Osteocyte (in vitro differentiated cells): ENCODE measurements at places on chromosomes 5 and 9. TPM values are rescaled to one million over a fixed set of nuclear protein-coding genes. Genes with fewer than 3 reads are reported as not detected.

- no peaks in the 10 kb centered on the region for H3K36me3 ChIP-seq
- DNase-seq = peak; percentile 40
- H3K27ac ChIP-seq = peak overlapping the region; percentile 78
- H3K4me1 ChIP-seq = peaks cover 46% of the 10 kb centered on the region
- no peak overlapping the region for H3K4me3 ChIP-seq
These were observed 67.1 kb downstream of the ADAMTS12 start for GRCh38 chr5:33824516-33825195.

DNA sequence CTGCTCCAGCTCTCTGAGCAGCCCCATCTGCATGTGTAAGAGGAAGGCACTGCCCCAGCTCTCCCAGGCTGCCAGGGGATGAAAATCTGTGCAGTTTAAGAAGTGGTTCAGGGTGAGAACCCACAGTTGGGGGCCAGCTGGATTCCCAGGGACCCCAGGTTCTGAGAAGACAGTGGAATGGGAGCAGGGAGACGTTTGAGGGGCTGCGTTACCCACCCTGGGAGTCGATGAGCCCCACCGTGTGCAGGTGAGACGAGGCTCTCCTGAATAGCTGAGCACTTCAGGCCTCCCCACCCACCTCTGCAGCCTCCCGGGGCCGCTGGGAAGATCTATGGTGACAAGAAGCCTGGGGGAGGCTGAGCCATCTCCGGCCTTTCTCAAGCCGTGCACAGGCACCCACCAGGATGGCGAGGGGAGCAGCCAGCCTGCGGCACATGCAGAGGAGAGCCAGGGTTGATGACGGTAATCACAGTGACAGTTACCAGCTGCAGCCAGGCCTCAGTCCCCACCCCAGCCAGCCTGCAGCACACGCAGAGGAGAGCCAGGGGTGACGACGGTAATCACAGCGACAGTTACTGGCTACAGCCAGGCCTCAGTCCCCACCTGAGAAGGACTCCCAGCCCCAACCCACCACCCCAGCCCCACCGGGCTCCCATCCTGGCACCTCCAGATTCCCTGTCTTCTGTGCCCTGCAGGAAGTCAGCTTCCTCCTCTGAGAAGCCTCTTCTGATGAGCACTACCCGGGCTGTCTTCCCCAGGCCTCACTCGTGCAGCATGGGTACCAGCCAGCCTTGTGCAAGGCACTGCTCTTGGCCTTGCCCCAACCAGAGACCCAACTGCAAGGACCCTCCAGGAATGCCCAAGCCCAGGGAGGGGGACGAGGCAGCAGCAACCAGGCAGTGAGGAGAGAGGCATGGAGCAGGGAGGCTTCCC, 150.8 kb upstream of the PPP1R26 start:
- no peak overlapping the region for H3K4me3 ChIP-seq
- H3K27me3 ChIP-seq = no peaks in the 10 kb centered on the region
- H3K4me1 ChIP-seq = no peaks in the 10 kb centered on the region
- peak; percentile 81 for DNase-seq
- no peak overlapping the region for H3K27ac ChIP-seq

The ANKRD55 gene
- total RNA-seq = not detected in 2 replicates

GRCh38 chr9:93826209-93826608, 128.9 kb downstream of the BARX1 start:
- H3K27ac ChIP-seq = no peak overlapping the region
- no peak overlapping the region for H3K4me3 ChIP-seq
- peaks cover 10% of the 10 kb centered on the region for H3K27me3 ChIP-seq
- DNase-seq = no peak
- no peaks in the 10 kb centered on the region for H3K4me1 ChIP-seq

- DNase-seq = no peak
- peaks cover 19% of the 10 kb centered on the region for H3K27me3 ChIP-seq
- peaks cover 10% of the 10 kb centered on the region for H3K4me1 ChIP-seq
- no peaks in the 10 kb centered on the region for H3K36me3 ChIP-seq
- peak overlapping the region; percentile 6 for H3K27ac ChIP-seq
These were observed 104.3 kb downstream of the CEMIP2 start for GRCh38 chr9:71663931-71664459.

The PCDHGA7 gene
- 0.11 TPM in 1 of 2 replicates, not detected in the other for total RNA-seq

The TPPP gene
- 0.13 and 0.16 TPM in 2 replicates for total RNA-seq

The PAPPA gene
- total RNA-seq = 214 and 229 TPM in 2 replicates

DNA sequence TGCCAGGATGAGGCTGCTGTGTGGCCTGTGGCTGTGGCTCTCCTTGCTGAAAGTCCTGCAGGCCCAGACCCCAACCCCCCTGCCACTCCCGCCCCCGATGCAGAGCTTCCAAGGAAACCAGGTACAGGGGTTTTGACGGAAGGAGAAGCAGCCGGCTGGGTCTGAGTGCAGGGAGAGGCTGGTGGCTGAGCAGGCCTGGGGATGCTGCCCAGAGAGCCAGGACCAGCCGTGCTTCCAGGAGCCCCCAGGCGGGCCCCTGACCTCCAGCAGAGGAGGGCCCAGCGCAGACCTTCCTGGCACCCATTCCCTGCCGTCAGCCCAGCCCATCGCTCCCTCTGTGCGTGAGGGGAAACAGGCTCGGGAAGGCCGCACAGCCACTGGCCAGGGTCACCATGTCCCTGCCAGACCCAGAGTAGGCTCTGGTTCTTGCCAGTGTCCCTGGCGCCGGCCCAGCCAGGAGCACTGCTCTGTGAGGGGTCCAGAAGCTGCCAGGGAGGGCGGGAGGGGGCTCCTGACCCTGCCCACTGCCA, 313 bp downstream of the LCN12 start:
- no peak overlapping the region for H3K27ac ChIP-seq
- H3K4me1 ChIP-seq = peaks cover 8% of the 10 kb centered on the region
- no peaks in the 10 kb centered on the region for H3K36me3 ChIP-seq
- H3K4me3 ChIP-seq = no peak overlapping the region
- H3K27me3 ChIP-seq = no peaks in the 10 kb centered on the region

The ARSB gene
- total RNA-seq = 34.9 and 36.0 TPM in 2 replicates

DNA sequence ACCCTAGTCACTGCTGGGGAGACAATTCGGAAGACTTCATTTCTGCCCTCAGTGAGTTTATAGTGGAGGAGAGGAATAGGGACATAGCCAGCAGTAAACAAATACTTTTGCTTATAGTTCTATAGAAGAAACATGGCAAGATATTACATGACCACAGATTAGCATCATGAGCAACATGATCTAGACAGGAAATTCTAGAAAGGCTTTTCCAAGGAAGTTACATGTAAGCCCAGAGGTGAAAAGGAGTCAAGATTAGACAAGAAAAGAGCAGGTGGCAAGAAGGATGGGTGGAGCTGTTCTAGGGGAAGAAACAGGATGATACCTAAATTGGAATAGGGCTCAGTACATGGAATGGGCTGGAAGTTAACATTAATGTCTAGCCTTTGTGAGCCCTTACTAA, 82.8 kb upstream of the MYO10 start:
- H3K4me1 ChIP-seq = peaks cover 28% of the 10 kb centered on the region
- H3K36me3 ChIP-seq = no peaks in the 10 kb centered on the region
- no peak overlapping the region for H3K4me3 ChIP-seq
- H3K27me3 ChIP-seq = no peaks in the 10 kb centered on the region
- no peak for DNase-seq

DNA sequence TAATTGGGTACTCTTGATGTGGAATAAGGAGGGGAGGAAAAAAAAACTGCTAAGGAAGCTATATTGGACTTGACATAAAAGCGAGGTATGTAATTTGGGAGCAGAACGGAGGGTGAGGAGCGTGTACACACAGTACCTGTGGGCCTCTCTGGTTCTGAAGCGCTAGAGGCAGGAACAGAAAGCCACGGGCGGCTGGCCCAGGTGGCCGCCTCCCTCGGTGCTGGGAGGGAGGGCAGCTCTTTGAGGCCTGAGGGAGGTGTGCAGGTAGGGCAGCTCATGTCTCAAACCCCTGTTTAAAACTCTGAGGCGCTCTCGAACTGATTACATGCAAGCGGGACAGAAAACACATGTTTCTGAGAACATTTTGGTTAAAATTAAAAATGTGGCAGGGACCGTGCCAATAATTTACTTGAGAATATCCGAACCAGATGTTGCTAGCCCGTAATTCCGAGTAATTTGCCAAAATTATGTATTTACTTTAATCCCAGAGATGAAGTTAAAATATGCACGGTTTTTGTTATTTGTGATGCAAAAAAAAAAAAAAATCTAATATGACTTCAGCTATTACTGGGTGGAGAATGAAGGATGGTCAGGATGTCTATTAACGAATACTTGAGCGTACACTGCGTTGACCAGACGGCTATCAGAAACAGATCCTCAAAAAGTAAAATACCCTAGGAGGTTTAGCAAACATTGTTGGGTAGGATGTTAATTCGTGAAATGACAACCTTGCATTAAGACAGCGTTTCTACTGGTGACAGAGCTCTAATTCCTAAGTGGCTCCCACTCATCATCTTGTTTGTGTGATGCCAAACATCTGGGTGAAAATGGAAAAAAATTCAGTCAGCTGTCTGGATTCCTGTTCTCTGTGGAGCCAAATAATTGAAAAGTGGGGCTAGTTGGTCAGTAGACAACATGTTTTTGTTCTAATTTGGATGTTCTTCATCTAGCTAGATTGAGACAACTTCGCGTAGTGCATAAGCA, 24.4 kb upstream of the STC2 start:
- H3K36me3 ChIP-seq = no peaks in the 10 kb centered on the region
- DNase-seq = peak; percentile 21
- H3K4me3 ChIP-seq = no peak overlapping the region
- H3K4me1 ChIP-seq = peaks cover 16% of the 10 kb centered on the region
- H3K27me3 ChIP-seq = no peaks in the 10 kb centered on the region
- H3K27ac ChIP-seq = no peak overlapping the region

DNA sequence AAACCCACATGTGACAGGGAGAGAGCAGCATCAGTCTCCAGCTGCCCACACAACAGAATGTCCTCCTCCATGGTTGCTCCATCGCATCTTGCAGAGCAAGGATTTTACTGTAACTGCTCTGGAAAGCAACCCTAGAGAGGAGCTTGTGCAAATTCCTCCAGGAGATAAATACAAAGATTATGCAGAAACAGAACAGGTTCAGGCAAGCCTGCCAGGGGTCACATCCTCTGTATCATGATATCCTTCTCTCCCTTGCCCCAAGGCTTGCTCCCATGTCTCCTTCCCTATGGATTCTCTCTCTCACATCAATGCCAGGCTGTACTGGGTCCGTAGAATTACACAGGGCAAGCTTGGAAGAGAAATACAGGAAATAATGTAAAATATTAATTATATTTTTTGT, 226.0 kb downstream of the MPDZ start:
- H3K36me3 ChIP-seq = no peaks in the 10 kb centered on the region
- no peak for DNase-seq
- no peaks in the 10 kb centered on the region for H3K27me3 ChIP-seq
- no peak overlapping the region for H3K4me3 ChIP-seq
- H3K4me1 ChIP-seq = peaks cover 7% of the 10 kb centered on the region
- no peak overlapping the region for H3K27ac ChIP-seq

The VCAN gene
- 67.0 and 67.5 TPM in 2 replicates for total RNA-seq

- no peak overlapping the region for H3K27ac ChIP-seq
- H3K4me3 ChIP-seq = no peak overlapping the region
- DNase-seq = no peak
- peaks cover 2% of the 10 kb centered on the region for H3K36me3 ChIP-seq
These were observed 66.5 kb downstream of the KIAA0825 start for GRCh38 chr5:94551858-94552257.

DNA sequence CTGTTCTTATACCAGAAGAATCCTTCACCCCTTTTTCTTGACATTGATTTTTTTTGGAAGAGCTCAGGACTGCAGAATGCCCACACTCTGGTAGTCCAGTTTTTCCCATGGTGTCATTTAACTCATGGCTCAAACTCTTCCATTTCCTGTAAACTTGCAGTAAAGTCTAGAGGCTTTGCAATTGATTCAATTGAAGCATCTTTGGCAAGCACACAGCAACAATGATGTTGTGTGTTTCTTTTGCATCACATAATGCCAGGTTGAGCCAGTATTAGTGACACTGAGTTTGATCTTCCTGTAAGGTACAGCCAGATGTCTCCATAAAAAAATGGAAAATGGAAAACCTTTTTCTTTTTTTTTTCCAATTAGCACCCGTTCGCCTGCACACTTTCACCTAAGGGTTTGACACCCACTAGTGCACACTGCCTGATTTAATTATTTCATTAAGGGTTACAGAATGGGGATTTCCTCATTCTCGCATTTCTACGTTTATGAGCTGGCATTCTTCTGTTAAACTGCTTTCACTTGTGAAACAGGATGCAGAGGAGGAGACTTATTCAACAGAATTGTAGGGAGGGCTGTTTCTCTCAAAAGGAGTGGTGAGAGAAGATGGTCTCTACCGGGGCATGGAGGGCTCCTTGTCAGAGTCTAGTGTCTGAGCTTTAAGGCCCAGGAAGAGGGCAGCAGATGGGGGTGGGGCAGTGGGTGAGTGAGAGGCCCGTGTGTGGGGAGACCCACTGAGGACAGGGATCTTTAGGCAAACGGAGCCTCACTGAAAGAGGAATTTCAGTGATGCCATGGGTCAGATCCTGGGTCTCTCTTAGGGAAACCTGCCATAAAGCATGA, 2.2 kb upstream of the S1PR3 start:
- H3K36me3 ChIP-seq = no peaks in the 10 kb centered on the region
- H3K4me3 ChIP-seq = no peak overlapping the region
- peaks cover 9% of the 10 kb centered on the region for H3K27me3 ChIP-seq

The MEF2C gene
- total RNA-seq = 9.4 and 9.9 TPM in 2 replicates

The PSIP1 gene
- total RNA-seq = 77.5 and 78.1 TPM in 2 replicates

- peaks cover 6% of the 10 kb centered on the region for H3K4me1 ChIP-seq
- H3K27ac ChIP-seq = no peak overlapping the region
- no peak overlapping the region for H3K4me3 ChIP-seq
- DNase-seq = no peak
- peaks cover 14% of the 10 kb centered on the region for H3K27me3 ChIP-seq
- no peaks in the 10 kb centered on the region for H3K36me3 ChIP-seq
These were observed 41.4 kb upstream of the DAB2IP start for GRCh38 chr9:121609822-121610637.

- no peak overlapping the region for H3K27ac ChIP-seq
- H3K27me3 ChIP-seq = peaks cover 2% of the 10 kb centered on the region
- H3K4me1 ChIP-seq = peaks cover 28% of the 10 kb centered on the region
- no peak overlapping the region for H3K4me3 ChIP-seq
- no peak for DNase-seq
These were observed 12.8 kb upstream of the TEX48 start for GRCh38 chr9:114694719-114695269.

DNA sequence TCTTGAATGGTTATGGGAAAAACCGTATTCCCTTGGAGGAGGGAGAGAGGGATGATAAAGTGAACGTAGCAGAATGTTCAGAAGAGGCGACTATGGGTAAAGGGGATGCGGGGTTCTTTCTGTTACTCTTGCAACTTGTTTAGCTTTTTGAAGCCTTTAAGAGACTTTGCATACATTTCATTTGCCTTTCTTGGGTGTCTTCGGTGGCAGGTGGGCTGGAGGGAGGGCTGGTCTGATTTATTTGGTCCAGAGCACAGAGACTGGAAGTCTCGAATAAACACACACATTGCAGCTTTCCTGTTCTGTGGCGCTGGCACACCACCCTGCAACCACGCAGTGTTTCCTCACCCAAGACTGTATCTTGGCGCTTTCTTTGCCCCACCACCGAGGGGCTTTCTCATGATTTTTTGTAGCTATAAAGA, 23.2 kb downstream of the TTF1 start:
- H3K4me1 ChIP-seq = no peaks in the 10 kb centered on the region
- no peak overlapping the region for H3K27ac ChIP-seq
- DNase-seq = no peak
- no peaks in the 10 kb centered on the region for H3K27me3 ChIP-seq
- peaks cover 46% of the 10 kb centered on the region for H3K36me3 ChIP-seq
